ENCODE measurements at places on chromosomes 7 and 10. TPM values are rescaled to one million over a fixed set of nuclear protein-coding genes. Genes with fewer than 3 reads are reported as not detected.
A peak's percentile ranks its signal among the peaks of the same experiment; 100 is the strongest.

DNA sequence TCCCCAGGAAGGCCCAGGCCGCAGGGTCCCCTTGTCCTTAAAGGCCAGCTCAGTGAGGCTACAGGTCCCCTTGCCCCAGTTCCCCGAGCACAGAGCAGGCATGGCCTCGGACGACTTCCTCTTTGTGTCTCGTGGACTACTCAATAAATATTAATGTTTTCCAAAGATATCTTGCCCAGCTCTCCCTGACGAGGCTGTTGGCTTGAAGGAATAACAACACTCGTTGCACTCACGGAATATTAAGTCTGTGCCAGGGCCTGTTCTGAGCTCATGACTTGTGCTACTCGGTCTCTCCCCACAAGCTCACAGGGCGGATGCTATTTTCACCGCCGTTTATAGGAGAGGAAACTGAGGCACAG lies 68.2 kb downstream of the CUX1 start:
- DNase-seq = no peak

DNA sequence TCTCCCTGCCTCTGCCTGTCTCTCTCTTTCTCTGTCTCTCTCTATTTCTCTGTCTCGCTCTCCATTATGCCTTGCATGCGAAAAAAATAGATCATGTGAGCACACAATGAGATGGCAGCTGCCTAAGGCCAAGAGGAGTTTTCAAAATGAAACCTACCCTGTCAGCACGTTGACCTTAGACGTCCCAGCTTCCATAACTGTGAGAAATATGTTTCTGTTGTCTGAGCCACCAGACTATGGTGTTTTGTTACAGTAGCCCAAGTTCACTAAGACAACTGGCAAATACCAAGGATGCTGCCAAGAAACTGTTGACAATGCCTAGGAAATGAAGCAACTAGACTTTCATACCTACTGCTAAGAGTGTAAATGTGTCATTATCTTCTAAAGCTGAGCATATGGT lies 70.6 kb upstream of the PLXDC2 start:
- no peak for DNase-seq

- DNase-seq = no peak
These were observed 82.2 kb downstream of the NOD1 start for GRCh38 chr7:30396389-30396788.

DNA sequence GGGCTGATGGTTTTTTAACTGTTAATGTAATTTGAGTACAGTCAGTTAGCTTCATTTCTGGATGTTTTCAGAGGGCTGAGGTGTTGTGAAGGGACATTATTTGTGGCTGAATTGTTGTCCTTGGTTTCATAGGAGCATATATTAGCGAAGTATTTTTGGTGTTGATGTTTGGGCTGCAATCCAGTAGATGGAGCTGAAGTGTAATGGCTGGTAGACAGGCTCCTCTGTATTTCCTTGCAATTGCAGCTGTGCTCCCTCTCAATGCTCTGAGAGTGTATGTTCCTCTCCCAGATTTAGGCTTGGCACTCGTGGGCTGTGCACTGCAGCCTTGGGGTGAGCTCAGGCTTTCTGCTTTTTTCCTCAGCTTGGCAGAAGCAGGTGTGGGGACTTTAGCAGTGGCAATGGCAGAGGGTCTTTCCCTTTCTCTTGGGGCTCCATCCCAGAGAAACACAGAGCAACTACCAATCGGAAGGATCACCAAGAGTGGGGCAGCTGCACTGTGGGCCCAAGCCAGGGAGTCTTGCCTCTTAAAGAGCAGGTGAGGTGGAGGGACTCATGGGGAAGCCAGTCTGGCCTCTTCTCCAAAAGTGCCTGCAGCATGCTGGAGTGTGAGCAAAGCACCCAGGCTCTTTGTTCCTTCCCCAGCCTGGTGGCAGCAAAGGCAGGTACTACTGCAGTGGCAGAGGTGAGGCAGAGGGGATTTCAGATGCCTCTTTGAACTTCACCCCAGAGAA lies 544.4 kb downstream of the SH2D4B start:
- DNase-seq = no peak

GRCh38 chr10:74052994-74053393 lies 55.1 kb downstream of the VCL start:
- DNase-seq = no peak

- no peak for DNase-seq
These were observed 17.5 kb downstream of the AMZ1 start for GRCh38 chr7:2705371-2706096.

- DNase-seq = no peak
These were observed 75.0 kb downstream of the GOLGA7B start for GRCh38 chr10:97924678-97925077.

- DNase-seq = no peak
These were observed 123.9 kb downstream of the CACNA2D1 start for GRCh38 chr7:82319674-82320118.

DNA sequence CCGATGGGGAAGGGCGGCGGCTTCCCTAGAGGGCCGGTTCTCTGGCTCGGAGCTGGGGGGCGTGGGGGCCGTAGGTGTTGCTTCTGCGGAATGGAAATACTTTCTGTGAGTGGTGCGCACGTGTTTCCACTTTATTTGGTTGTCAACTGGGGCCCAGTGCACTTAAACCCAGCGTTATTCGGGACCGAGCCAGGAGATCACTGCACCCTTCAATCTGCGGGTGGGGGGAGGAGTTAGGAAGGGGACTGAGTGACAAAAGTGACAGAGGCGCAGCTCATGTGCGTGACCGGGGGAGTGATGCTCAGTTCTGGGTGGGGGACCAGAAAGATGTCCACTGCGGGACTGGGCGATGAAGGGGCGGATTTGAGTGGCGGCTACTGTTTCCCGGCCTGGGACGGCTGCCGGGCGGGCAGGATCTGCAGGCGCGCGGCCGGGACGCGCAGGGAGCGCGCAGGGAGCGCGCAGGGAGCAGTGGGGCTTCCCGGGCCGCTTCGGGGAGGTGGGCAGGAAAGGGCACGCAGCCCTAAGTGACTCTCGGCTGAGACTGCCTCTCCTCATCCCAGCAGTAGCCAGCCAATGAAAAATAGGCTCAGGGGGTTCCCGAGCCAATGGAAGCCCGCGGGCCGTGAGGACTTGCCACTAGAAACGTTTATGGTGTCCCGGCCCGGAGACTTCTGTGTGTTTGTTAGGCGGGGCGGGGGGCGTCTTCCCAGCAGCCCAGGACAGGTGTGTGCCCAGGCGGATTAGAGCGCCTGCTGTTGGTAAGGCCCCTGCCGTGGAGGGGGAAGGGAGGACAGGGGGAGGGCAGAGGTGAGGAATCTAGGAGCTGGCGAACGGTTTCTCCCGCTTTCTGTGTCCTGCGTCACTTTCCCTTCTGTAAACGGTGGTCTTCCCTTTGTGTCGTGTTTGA lies 54.3 kb upstream of the KDM7A start:
- DNase-seq = peak; percentile 95

GRCh38 chr10:108208732-108209131 lies 1044.2 kb upstream of the SORCS1 start:
- DNase-seq = no peak

- DNase-seq = no peak
These were observed 191.9 kb downstream of the MAD1L1 start for GRCh38 chr7:2040893-2041270.

DNA sequence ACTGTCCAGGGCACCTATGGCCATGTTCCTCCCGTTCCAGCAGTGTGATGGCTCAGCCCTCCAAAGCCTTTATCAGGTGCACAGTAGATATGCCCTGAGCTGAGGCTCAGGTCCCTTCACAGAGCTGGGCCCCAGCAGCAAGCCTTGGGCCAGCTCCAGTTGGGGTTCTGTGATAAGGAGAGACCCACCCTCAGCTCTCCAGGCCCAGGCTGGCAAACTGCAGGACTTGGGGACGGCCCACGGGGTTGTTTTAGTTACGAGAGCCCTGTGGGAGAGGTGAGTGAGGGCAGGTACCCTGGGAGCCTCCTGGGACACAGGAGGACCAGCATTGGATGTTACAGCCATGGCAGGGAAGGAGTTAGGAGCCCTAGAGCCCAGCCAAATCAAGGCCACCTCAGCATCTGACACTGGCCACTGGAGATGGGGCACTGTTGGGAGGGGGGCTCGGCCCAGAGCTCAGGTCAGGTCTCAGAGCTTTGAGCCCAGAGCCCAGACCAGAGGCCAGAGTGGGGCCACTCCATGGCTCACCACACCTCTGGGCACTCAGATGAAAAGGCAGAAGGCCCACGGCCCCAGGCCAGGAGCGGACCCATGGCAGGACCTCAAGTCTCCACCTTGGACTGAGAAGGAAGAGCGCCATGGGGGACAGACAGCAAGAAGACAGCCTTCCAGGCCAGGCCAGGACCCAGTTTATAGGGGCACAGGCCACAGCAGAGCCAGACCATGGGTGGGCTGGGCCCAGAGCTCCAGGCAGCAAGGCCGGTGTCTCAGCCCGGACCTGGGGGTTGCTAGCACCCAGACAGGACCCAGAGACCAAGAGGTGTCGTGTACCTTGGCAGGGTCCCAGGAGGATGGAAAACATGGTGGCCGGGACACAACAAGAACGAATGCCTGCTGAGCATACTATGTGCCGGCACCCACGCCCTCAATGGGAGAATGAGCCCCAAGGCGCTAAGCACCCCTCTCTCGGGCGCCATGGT lies 12.8 kb downstream of the GRID1 start:
- DNase-seq = no peak

DNA sequence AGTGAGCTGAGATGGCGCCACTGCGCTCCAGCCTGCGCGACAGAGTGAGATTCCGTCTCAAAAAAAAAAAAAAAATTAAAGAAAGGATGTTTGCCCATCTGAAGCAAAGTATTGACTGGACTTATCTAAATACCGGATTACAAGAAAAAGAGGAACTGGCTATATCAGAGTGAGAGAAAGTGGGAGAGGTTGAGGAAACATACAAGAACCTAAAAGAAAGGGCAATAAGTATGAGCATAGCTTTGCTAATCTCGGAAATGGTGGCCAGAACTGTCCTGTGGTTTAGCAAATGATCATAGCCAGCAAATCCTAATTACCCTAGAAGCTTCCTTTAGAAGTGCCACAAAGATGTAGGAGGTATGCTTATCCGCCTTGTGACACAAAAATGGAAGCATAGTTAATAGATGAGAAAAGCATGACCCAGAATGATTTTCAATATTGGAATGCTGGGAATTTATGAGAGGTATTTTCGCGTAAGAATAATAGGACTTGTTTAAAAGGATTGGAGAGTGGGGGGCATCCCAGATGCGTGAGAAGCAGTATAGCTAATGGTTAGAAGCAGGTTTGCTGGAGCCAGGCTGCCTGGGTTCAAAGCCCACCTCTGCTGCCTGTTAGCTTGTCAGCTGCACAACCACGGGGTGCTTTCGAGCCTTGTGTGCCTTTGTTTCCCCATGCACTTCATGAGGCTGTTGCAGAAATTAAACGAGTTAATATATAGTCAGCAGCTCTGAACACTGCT lies 1.2 kb upstream of the GTPBP4 start:
- DNase-seq = no peak

GRCh38 chr10:9010093-9010492 lies 955.6 kb downstream of the GATA3 start:
- DNase-seq = no peak

- DNase-seq = no peak
These were observed 10.1 kb downstream of the CALHM2 start for GRCh38 chr10:103442031-103442461.

Gene TUBAL3
- total RNA-seq = 0.11 TPM

Gene AUTS2
- 16.1 TPM for total RNA-seq

Gene NUTM2B
- 0.59 TPM for total RNA-seq

Gene GRM3
- 0.30 TPM for total RNA-seq
